Esophagus squamous epithelium (tissue), 5 donors: ENCODE measurements at places on chromosomes 13 and 19.

DNA sequence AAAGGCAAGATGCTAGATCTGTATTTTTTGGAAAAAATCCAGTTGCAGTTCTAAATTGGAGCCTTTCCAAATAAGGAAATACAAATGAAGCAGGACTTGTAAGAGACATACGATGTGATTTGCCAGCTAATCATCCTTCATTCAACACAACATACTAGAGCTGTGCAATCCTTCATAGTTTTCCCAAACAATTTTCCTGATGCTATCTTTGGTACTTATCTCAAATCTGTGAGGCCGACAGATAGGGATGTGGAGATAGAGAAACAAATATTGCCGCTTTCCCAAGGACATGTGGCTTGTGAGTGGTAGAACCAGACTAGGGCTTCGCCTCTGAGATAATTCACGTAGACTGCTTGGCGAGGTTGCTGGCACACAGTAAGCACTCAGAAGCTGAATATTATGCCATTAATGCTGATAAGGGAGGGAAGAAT lies 176.6 kb downstream of the LMO7 start:
- no peak for DNase-seq

GRCh38 chr19:47323872-47324271 lies 8.1 kb upstream of the C5AR2 start:
- no peak for DNase-seq

DNA sequence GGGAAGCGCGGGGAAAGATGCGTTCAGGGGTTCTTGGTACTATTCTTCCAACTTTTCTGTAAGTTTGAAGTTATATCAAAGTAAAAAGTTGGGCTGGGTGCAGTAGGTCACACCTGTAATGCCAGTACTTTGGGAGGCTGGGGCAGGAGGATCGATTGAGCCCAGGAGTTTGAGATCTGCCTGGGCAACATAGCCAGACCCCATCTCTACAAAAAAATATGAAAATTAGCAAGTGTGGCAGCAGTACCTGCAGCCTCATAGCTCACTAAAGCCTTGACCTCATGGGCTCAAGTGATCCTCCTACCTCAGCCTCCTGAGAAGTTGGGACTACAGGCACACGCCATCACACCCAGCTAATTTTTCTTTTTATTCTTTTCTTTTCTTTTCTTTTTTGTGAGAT lies 12.4 kb upstream of the ZNF77 start:
- no peak for DNase-seq

GRCh38 chr19:42276821-42277220 lies 7.8 kb downstream of the CIC start:
- no peak for DNase-seq

- no peak for DNase-seq
These were observed 12.8 kb upstream of the RASA3 start for GRCh38 chr13:114145256-114145655.
